Activated naive CD4-positive, alpha-beta T cell treated with anti-CD3 and anti-CD28 coated beads, Interleukin-2, amount 50 U/mL, for 16 hours (primary cell): ENCODE measurements at places on chromosomes 11 and 22.

GRCh38 chr11:57395905-57396623, 5.6 kb upstream of the PRG2 start:
- DNase-seq: no peak

DNA sequence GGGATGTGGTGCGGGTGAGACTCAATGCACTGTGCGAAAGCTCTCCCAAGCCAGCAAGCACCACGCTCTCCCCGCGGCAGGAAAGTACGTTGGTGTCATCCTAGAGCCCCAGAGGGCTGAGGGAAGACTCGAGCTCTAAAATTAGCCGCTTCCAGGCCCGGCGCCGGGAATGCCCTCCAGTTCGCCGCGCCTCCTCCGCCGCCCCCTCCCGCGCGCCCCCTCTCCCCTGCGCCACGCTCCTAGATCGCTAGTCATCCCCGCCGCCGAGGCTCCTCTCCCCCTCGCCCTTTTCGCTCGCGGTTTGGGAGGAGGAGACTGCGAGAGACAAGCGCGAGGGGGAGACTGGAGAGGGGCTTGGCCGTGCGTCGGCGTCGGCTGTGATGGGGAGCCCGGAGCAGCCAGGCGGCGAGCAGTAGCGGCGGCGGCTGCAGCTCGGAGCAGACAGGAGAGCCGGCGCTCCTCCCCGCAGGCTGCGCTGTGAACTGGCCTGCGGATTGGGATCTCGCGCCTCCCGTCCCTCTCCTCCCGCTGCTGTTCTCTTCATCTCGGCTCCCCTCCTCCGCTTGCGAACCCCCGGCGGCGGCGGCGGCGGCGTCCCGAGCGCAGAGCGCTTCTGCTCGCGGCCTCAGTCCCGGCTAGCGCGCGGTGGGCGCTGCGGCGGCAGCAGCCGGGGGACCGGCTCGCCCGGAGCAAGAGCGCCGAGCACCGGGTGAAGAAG, at the start of gene FAT3:
TSS of gene FAT3 (plus strand) at position 412 of the 718 bp plus-strand sequence. CDS start 127,295 bp downstream, outside the sequence.
- no peak for DNase-seq

DNA sequence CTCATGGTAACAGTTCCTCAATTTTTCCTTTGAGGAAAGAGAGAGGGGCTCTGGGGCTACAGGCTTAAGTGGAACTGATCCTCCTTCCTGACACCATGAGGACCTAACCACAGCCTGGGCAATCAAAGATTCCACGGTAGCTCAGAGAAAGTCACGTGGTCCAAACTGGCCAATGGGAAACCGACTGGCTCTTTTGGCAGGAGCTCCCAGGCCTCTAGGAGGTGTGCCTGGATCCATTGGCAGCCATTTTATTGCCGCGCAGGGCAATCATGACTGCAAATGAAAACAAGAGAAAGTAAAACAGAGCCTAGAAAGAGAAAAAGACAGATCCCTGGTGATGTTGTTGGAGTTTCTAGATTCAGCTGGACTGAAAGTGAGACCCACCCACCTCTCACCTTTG, 27.3 kb upstream of the ASPHD2 start:
- no peak for DNase-seq

DNA sequence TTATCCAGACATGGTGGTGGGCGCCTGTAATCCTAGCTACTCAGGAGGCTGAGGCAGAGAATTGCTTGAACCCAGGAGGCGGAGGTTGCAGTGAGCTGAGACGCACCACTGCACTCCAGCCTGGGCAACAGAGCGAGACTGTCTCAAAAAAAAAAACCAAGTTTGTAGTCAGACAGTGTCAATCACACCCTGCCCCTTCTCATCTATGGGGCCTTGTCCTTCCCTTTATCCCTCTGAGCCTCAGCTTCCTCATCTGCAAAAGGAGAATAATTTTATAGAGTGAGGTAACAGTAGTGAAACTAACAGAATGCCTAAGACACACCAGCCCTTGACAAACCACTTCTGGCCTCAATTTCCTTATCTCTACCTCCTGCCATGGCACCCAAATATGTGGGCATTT, 10.7 kb downstream of the BCL9L start:
- no peak for DNase-seq

- no peak for DNase-seq
Observed at GRCh38 chr22:29195964-29196666, 9.6 kb upstream of the EMID1 start.

DNA sequence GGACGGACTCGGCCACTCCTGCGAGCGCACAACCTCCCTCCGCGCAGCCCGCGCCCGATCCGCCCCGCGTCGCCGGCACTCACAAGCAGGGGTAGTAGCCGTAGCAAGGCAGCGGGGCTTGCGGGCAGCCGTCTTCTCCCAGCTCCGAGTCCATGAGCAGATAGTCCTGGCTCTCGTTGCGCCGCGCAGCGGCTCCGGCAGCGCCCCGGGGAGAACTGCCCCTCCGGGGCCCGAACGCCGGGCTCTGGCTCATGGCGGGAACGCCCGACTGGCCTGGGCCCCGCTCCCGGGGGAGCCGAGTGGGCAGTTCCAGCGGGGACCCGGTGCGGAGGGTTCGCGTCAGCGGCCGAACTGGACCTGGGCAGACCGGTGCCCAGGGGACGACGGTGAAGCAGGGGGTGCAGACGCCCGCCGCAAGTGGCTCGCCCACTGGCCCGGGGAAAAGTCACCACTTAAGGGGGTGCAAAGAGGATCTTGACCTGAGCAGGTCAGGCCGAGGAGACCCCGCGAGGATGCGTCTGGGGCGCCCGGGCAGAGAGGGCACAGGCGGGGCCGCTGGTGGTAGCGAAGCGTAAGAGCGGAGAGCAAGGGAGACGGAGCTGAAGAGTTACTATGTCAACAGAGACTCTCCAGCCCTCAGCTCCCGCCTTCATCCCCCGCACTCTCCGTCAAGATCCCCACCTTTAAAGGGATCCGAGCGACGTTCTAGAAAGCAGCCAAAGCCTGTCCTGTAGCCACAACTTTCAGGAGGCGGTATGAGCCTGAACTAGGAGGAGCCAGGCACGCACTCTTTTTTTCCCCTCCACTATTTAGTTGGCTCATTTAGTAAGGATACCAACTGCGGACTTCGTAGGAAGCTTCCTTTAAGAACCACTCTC, at the start of gene TRPC6:
TSS of gene TRPC6 (minus strand) at position 757 of the 878 bp plus-strand sequence. CDS start at position 253, 504 bp downstream.
- no peak for DNase-seq

- no peak for DNase-seq
Observed at GRCh38 chr22:19983741-19984140, 32.9 kb downstream of the ARVCF start.
